Hindlimb muscle (tissue), 1 donor: ENCODE measurements at places on chromosomes 6 and 20.

DNA sequence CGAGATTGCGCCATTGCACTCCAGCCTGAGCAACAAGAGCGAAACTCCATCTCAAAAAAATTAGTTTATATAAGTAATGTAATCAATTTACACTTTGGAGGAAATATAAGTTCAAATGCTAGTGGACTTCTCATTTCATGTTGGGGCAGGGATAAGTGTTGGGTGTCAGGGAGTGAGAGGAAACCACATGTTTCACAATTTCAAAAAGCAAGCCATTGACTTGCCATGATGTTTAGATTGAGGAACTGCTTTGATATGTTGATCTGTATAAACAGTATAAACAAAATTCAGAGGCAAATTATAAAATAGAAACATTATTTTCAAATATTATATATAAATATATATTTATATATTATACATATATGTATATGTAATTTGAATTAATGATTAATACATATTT lies 42.7 kb downstream of the FILIP1 start:
- DNase-seq: no peak

DNA sequence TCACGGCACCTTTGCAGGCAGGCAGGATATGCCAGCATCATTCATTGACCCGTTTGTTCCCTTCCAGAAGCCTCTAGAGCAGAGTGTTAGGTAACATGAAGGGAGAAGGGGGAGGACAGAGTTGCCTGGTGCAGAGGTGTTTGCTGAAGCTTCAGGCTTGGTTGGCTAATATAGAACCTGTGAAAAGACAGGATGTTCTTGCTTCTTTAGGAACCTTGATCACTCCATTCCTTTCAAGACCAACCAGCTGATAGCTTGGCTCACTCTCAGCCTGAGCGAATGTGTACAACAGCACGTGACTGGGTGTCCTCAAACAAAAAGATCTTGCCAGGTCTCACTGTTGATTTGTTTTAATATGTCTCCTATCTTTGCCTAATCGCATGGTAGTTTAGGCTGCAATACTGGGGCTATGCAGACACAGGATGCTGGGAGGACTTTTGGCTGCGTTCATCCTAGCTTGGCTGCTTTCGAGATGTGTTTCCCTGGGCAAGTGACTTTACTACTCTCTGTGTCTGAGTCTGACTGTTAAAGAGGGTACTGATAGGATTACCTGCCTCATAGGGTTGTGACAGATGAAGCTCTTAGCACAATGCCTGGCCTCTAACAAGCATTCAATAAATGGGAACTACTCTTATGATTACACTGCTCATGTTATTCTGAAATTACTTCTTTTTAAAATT lies 16.0 kb downstream of the SHLD1 start:
- no peak for DNase-seq

- no peak for DNase-seq
These were observed 60.3 kb upstream of the MANEA start for GRCh38 chr6:95517004-95517403.

GRCh38 chr6:88573561-88573960 lies 389.9 kb downstream of the RNGTT start:
- DNase-seq: no peak

GRCh38 chr6:169811072-169811471 lies 59.6 kb downstream of the ERMARD start:
- DNase-seq: no peak

DNA sequence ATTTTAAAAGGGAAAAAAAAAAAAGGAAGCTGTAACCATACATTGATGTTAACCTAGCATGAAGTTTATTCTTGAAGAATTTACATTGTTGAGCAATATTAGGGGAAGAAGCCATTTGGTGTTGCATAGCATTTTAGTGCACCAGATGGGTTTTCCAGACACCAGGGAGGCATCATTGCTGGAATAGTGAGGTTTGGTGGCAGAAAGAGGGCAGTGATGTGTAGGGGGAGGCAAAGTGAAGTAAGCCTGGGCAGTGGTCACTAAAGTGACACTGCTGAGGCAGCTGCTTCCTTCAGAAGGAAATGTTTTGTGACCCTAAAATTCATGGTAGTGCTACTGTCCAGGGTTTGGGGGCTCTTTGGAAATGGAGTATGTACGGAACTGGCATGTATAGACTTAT lies 2.6 kb downstream of the TOMM6 start:
- DNase-seq: no peak
